Esophagus muscularis mucosa (tissue), 4 donors: ENCODE measurements at places on chromosomes 13 and 19. TPM values are rescaled to one million over a fixed set of nuclear protein-coding genes. Genes with fewer than 3 reads are reported as not detected.

Gene JAK3
- 2.1 TPM for total RNA-seq

GRCh38 chr19:10832939-10833296, 3.1 kb downstream of the TMED1 start:
- DNase-seq = no peak

GRCh38 chr13:26878438-26878837, 117.9 kb upstream of the GPR12 start:
- no peak for DNase-seq

- DNase-seq = no peak
Observed at GRCh38 chr19:2770055-2771013, 12.7 kb downstream of the SGTA start.

GRCh38 chr13:112159575-112160547, 92.9 kb downstream of the SOX1 start:
- no peak for DNase-seq
